ENCODE measurements at places on chromosomes 5 and 9.

DNA sequence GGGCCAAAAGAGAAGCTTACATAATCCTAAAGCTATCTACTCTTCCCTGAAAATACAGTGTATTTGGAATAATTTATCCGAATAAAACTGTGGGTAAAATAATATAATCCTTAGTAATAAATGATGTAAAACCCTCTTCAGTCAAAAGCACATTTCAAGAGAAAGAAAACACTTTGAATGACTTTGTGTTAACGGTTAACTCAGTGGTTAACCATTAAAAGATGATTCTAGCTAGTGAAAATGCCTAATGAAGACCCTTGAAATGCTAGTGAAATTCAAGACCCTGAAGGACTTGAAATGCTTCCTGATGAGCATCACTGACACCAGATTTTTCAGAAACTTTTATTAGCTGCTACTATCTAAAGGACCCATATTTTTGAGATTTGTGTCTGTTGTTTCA lies 70.7 kb downstream of the COX7C start:
- DNase-seq: no peak

DNA sequence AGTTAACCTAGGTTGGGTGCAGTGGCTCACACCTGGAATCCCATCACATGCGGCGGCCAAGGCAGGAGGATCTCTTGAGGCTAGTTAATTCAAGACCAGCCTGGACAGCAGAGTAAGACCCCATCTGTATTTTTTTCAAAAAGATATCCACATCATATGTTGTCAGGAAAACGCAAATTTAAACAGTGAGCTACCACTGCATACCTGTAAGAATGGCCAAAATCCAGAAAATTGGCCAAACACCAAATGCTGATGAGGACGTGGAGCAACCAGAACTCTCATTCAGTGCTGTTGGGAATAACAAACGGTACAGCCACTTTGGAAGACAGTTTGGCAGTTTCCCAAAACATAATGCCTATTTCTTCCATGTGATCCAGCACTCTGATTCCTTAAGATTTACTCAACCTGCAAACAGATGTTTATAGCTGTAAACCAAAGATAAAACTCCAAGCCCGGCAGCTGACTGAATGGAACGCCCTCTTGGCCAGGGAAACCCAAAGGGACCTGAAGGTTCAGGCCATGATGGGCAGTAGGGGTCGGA lies 12.4 kb downstream of the CEL start:
- DNase-seq: no peak

DNA sequence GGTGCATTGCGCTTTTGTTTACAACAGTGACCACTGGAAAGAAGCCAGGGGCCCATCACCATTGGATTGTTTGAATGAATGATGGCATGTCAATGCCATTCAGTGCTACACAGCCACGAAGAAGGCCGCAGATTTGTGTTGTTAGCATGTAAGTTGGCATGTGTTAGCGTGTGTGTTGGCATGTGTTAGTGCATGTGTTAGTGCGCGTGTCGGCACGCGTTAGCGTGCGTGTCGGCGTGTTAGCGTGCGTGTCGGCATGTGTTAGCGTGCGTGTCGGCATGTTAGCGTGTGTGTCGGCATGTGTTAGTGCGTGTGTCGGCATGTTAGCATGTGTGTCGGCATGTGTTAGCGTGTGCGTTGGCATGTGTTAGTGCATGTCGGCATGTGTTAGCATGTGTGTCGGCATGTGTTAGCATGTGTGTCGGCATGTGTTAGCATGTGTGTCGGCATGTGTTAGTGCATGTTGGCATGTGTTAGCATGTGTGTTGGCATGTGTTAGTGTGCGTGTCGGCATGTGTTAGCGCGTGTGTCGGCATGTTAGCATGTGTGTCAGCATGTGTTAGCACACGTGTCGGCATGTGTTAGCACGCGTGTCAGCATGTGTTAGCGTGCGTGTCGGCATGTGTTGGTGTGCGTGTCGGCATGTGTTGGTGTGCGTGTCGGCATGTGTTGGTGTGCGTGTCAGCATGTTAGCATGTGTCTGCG lies 15.3 kb upstream of the ANKRD33B start:
- DNase-seq: no peak

DNA sequence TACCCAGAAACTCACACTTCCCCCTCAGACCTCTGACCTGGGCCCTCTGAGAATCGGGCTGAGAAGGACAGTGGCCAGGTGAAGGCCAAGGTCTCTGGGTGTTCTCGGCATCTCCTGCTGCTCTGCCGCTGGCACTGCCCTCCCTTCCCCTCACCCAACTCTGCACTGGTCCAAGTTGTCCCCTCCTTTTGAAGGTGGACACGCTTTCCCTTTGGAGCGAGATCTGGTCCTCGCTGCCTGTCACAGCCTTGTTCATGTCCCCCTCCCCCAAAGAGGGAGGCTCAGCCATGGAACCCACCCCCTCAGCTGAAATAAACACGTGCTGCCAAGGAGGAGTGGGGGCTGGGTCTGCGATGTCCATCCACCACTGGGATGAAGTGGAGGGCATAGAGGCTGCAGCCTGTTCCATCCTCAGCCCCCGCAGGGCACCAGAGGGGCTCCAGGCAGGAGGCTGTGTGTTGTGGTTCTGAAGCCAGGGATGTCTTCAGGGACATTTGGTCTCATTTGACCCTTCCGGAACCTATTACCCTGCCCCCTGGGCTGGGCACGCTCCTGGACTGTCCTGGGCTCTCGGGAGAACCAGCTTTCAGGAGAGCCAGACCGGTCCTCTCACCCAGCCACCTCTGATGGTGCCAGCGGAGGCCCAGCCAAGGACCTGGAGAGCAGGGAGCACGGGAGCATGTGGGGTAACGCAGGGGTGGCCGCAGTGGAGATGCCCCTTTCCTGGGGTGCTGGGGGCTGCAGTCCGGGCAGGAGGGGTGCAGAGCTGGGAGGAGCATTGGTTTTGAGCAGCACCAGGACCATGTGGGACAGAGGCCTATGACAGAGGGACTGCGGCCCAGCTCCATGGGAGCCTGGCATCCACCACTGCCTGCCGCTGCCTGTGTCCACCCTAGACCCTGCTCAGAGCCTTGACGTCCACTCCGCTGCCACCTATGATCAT lies 4.7 kb upstream of the LCN2 start:
- DNase-seq: no peak

GRCh38 chr5:31993165-31993961 lies 180.8 kb downstream of the GOLPH3 start:
- DNase-seq: no peak

- no peak for DNase-seq
These were observed 237.7 kb downstream of the SYK start for GRCh38 chr9:91039125-91039834.

GRCh38 chr9:93567271-93567959 lies 9.0 kb upstream of the PHF2 start:
- DNase-seq: no peak

- no peak for DNase-seq
These were observed 17.3 kb upstream of the ZBTB34 start for GRCh38 chr9:126842977-126843799.

GRCh38 chr5:35339006-35339405 lies 108.7 kb upstream of the PRLR start:
- no peak for DNase-seq

DNA sequence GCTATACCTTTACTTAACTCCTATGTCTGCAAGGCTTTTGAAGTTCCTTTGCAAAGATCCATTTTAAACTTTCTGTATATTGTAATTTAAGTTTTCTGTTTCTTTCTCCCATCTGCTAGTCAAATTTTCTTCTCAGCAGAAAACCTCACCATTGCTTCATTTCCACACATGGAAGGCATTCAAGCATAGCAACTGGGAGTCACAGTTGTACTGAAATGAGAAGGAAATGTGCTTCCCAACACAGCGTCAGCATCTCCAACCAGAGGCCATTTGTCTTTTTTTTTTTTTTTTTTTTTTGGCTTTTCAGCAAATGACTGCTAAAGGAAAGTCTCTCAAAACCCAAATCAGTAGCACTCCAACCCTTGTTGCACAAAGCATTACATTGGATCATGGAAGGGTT lies 92.5 kb downstream of the RAB3C start:
- no peak for DNase-seq

GRCh38 chr9:94697972-94698581 lies 28.4 kb upstream of the AOPEP start:
- DNase-seq: no peak

GRCh38 chr5:133285583-133286021 lies 233.8 kb downstream of the HSPA4 start:
- DNase-seq: no peak

GRCh38 chr5:51225789-51226742 lies 157.2 kb upstream of the ISL1 start:
- DNase-seq: peak; percentile 80

DNA sequence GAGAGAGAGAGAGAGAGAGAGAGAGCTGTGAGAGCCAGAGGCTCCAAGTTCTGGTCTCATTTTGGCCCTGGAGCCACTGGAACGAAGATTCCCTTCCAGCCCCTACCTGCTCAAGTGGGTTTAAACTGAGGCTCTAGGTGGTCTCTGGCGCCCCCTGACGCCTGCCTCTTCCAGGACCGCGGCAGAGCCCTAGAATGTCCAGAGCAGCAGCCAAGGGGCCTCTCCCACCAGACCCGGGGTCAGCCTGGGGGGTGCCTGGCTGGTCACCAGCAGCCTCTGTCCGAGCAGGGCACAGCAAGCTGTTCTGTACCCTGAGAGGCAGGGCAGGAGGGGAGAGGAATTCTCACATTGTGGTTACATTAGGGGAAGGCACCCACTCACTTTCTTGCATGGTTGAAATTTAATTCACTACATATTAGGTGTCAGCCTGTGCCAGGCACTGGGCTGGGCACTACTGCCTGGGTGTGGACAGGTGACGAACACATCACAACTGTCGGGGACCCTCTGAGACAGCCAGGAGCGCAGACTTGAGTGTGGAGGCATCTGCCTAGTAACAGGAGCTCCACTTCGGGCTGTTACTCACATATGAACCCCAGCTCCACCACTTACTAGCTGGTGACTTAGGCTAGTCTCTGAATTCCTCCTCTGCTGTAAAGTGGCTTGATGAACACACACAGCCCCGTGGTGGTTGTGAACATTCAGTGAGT lies 44.5 kb downstream of the AMBP start:
- no peak for DNase-seq

DNA sequence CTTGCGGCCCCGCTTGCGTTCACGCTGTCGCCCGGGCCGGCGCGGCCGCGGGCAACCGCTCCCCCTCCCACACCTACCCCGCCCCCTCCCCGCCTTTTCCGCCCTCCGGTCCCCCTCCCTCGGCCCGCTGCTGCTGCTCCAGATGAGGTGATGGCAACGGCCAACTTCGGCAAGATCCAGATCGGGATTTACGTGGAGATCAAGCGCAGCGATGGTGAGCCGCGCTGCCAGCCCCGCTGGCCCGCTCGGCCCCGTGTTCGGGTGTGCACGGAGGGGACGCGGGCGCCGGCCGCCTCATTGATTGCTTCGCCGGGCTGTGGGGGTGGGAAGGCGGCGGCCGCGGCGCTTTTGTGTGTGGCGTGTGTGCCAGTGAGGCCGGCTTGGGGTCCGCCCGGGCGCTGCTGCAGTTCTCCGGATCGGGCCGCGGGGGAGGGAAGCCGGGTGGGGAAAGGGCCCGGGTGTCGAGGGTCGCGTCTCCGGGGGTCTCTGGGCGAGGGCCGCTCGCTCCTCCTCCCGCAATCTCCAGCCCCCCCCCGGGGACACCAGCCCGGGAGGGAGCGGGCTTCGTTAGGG lies 403 bp downstream of the KIF2A start:
- DNase-seq: peak; percentile 40

GRCh38 chr9:2593744-2594143 lies 27.8 kb upstream of the VLDLR start:
- no peak for DNase-seq

DNA sequence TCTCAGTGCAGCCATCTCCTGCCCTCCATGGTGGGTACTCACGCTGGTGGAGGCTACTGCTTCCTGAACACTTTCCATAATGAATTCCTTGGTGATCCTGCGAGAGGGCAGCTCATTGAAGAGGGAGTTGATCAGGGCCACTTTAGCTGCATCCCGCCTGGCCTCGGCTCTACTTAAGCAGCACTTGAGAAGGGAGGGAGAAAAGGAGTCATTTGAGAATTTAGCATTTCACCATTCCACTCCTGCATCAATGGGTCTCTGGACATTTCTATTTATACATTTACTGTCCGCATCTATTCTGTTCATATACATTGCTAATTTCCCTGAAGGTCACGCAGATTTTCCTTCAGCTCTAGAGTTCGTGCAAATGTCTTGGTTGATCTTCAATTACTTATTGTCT lies 35.1 kb downstream of the LIX1 start:
- no peak for DNase-seq

DNA sequence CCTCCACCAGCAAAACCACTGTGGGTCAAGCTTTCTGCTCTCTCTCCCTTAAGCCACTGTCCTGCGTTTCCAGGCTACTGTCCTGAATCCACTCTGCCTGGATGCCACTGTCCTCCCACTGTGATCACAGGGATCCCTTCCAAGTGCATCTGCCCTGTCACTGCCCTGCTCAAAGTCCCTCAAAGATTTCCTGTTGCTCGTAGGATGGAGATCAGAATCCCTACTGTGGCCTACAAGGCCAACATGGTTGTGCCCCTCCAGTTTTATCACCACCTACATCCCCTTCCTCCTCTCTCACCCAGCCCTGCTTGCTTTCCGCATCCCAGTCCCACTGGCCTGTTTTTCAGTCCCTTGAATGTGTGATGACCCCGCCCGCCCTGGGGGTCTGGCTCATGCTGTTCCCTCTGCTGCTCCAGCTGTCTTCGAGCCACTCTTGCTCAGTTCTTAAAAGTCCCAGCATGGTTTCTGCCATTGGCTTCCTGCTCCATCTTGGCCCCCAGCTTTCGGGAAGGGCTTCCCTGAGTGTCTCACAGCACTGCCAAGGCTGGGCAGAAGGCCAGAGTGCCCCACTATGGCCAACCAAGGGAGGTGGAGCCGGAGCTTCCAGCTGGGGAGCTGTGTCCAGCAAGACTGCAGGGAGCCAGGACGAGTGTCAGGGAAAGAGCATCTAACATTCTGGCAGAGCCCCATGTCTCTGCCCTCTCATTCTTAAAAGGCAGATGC lies 12.9 kb upstream of the FRRS1L start:
- DNase-seq: no peak

- DNase-seq: no peak
These were observed 2.2 kb downstream of the DNAJB5 start for GRCh38 chr9:34991607-34992375.

GRCh38 chr9:114602620-114603019 lies 8.5 kb upstream of the TMEM268 start:
- DNase-seq: no peak

DNA sequence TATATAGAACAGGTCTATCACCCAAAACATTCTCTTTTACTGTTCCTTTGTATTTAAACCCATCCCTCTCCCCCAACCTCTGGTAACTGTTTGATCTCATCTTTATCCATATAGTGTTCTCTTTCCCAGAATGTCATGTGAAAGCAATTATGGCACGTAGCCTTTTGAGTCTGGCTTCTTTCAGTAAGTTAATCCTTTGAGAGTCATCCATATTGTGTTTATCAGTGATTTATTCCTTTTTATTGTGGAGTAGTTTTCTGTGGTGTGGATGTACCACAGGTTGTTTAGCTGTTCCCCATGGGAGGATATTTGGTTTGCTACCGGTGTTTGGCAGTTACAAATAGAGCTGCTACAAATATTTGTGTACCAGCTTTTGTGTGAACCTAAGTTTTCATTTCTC lies 38.0 kb downstream of the HMGXB3 start:
- no peak for DNase-seq

- DNase-seq: no peak
These were observed 22.5 kb upstream of the SUB1 start for GRCh38 chr5:32562843-32563242.

GRCh38 chr9:14031810-14032209 lies 282.1 kb downstream of the NFIB start:
- no peak for DNase-seq

- DNase-seq: no peak
These were observed 85.0 kb upstream of the COL5A1 start for GRCh38 chr9:134556531-134557068.
